Fibroblast of skin of right biceps (primary cell): ENCODE measurements at places on chromosomes 11 and 22.

DNA sequence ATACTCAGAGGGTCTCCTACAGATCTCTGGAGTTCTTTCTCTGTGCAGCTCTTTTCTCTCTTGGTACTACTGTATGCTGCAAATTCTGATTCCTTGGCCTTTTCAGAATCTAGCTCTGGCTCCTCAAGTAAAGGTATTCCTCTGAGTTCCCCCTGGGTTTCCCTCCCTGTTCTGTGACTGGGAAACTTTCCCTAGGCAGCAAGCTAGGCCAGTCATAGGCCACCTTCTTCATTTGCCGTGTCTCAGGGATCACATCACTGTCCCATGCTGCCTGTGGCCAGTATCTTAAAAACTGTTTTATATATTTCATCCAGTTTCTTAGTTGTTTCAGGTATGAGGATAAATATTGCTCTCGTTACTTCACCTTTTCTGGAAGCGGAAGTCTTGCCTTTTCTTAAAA lies 71.2 kb downstream of the FAM83F start:
- DNase-seq: no peak

DNA sequence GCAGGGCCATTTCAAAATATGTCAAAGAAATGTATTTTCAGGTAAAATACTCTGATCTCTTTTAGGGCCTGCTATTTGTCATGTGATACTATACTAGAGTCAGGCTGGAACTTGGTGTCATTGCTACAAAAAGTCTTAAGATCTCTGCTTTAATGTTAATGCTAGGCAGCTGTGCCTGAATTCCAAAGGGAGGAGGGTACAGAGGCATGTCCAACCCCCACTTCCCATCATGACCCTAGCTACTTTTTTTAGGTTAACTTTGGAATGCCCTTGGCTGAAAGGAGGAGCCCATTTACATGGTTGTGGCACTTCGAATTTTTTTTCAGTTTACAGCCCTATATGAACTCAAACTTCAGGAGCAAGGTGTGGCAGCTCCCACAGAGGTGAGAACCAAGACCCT lies 58.1 kb downstream of the OSBP2 start:
- DNase-seq: no peak

DNA sequence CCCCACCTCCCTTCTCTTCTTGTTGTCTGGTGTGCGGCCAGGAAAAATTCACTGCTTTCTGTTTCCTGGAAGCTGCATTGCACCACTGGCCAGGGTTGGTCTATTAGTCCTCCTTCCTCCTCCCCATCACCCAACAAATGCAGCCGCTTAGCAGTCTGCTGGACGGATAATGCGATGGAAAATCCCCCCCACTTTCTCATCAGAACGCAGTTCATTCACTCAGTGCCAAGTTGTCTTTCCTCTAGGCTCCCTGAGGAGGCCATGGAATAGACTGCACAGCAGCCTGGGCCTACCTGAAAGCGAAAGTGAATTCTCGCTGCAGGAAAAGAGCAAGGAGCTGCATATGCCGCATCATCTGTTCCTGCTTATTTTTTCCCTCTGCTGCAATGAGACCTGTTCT lies 513.6 kb downstream of the METTL15 start:
- DNase-seq: peak; percentile 63

- peak; percentile 56 for DNase-seq
Measured at GRCh38 chr11:10856689-10857458, 979 bp downstream of the ZBED5 start.

- no peak for DNase-seq
Measured at GRCh38 chr11:22180131-22180530, 12.8 kb upstream of the ANO5 start.

- no peak for DNase-seq
Measured at GRCh38 chr22:49446145-49446758, 381.4 kb downstream of the BRD1 start.

- DNase-seq: peak; percentile 98
Measured at GRCh38 chr11:37504921-37505320, 906.9 kb upstream of the RAG2 start.

GRCh38 chr11:117384045-117384444 lies 56.4 kb downstream of the CEP164 start:
- DNase-seq: peak; percentile 89

DNA sequence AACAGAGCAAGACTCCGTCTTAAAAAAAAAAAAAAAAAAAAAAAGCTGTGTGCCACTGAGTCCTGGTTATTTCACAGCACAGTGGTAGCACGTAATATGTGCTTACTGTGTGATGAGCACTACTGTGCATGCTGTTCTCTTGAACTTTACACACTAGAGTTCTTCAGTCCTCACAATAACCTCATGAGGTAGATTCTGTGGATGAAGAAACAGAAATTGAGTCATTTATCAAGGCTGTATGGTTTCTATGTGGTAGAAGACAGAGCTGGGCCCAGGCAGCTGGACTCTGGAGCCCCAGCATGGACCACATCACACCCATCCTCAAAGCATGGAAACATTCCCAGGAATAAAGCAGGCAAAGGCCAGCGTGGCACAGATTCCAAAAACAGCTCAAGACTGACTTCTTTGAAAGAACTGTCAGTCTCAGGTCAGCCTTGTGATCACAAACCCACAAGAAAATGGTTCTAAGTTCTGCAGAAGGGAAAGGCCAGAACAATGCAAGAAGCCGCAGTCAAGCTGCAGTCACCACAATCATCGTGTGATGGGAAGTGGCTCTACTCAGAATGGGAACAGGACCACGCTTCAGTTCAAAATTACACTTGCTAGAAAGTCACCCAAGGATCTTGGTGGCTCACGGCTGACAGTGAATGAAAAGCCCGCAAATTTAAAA lies 49.5 kb downstream of the MICAL3 start:
- DNase-seq: no peak

DNA sequence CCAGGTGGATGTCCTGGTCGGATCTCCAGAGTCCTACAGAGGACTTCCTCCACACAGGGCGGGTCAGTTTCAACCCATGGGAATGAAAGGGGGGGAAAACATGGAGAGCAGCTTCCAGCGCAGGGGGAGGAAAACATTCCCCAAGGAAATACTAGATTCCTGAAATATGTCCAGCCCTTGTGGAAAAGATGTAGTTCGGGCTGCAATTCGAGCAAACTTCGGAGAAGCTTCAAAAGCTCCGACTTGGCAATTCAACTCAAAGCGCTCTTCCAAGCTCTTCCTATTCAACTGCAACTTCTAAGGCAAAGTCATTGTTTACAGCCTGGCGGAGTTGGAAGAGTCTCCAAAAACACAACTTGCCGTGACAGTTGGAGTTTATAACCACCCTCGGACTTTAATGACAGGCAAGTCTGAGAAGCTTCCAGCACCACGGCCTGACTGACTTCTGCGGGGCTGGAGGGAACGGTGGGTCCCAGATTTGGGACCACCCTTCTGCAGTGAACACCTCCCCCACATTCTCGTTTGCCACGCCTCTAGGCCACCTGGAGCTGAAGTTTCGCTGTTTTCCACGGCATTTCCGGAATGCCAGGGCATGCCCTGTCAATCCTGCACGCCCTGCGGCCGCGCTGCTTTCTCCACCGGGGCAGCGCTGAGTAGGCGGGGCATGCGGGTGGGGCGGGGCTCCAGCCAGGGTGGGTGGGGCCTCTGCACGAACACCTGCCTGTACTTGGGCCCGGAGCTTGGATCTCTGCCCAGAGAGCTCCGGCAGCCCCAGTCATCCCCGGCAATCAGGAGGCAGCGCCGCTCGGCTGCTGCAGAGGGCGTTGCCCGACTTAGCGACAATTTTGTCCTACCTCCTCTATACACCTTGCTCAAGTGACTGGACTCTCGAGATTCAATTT lies 49.0 kb upstream of the BIRC3 start:
- peak; percentile 54 for DNase-seq

DNA sequence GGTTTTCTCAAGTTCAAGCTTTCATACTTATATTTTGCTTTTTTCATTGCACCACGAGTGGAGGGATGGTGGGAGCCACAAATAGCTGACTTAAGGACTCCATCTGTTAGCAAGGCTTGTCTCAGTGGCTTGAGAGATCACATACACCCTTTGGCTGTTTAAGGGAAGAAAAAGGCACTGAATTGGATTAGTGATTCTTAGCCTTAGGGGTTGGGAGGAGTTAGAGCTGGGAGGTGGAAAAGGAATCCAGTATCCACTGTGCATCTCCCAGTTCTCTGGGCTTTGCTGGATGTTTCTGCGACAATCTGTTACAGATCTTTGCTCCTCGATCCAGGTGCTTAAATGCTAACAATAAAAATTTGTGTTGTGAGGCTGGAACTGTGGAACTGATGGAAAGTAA lies 593.6 kb downstream of the CNTN5 start:
- DNase-seq: no peak

- DNase-seq: no peak
Measured at GRCh38 chr11:8715501-8715900, 32.9 kb downstream of the RPL27A start.

- no peak for DNase-seq
Measured at GRCh38 chr11:1302041-1302460, 7.4 kb downstream of the TOLLIP start.
